ENCODE measurements at places on chromosomes 13 and 19.
A peak's percentile ranks its signal among the peaks of the same experiment; 100 is the strongest.

DNA sequence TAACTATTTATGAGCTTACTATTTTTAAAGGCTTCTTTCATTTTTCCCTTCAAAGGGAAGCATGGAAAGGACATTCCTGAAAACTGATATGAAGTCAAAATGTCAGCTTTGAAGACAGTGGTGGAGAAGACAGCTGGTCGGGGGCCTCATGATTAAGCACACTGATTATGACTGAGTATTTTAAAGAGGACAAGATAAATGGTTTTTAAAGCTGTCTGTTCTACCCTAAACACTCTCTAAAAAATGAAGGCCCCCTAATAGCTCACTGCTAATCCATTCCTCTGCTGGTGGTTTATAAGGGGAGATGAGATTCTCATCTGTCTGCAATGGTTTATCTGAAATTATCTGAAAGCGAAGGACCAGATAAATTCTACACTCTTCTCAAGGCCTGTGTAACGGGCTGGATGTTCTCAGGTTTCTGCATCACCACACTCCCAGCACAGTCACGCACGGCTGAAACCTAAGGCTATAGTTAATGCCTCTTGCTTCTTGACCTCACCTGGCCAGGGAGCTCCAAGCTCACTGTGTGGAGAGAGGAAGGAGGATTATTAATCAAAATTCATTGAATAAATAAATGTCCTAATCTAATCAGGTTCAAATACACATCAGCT lies 86.9 kb upstream of the DOCK9 start:
- H3K4me3 ChIP-seq: no peak overlapping the region
- H3K36me3 ChIP-seq: 0 out of 2 replicates have a peak, but pooled peaks cover 6% of the 10 kb centered on the region
- H3K27ac ChIP-seq: no peak overlapping the region
- no peak for DNase-seq
- H3K4me1 ChIP-seq: no peaks in the 10 kb centered on the region
- no peaks in the 10 kb centered on the region for H3K27me3 ChIP-seq

GRCh38 chr13:112648966-112649690 lies 40.7 kb upstream of the ATP11A start:
- H3K27me3 ChIP-seq: no peaks in the 10 kb centered on the region
- no peaks in the 10 kb centered on the region for H3K36me3 ChIP-seq
- H3K4me1 ChIP-seq: peaks cover 9% of the 10 kb centered on the region

DNA sequence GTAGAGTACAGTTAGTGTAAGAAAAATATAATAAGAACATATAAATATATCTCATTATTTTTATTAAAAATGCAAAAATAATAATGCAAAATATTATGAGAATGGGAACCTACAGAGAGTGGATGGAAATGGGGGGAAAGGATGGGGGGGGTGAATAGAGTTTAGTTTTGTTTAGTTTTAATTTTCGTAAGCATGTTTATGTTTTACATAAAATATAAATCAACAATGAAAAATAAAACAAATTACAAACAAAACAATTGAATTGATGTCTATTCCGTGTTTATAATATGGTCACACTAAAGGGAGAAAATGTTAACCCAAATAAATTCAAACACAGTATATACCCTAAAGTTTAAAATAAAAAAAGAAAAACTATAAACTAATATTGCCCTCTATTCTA lies 1717.4 kb upstream of the SPRY2 start:
- no peak overlapping the region for H3K4me3 ChIP-seq
- no peak for DNase-seq
- H3K27ac ChIP-seq: no peak overlapping the region
- no peaks in the 10 kb centered on the region for H3K36me3 ChIP-seq
- no peaks in the 10 kb centered on the region for H3K4me1 ChIP-seq

- no peaks in the 10 kb centered on the region for H3K4me1 ChIP-seq
- H3K36me3 ChIP-seq: no peaks in the 10 kb centered on the region
- no peak overlapping the region for H3K4me3 ChIP-seq
- H3K27me3 ChIP-seq: no peaks in the 10 kb centered on the region
Measured at GRCh38 chr13:20658451-20659040, 45.0 kb upstream of the IL17D start.

DNA sequence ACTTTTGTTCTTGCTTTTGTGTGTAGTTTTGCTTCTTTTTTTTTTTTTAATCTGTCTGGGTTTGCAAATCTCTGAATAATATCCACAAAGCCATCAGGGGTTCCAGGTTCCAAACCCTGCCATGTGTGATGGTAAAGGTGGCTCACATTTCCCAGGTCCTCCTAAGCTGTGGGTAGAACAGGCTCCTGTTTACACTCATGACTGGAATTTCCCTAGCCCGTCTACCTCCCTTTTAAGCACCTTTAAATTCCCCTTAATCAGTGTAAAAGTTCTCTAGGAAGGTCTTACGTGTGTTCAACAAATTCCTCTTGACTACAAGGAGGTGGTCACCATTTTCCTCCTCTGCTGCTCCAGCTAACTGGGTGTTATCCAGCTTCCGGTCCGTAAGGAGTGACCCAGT lies 62.8 kb downstream of the EFNB2 start:
- no peak overlapping the region for H3K27ac ChIP-seq
- no peaks in the 10 kb centered on the region for H3K36me3 ChIP-seq
- H3K4me1 ChIP-seq: peaks cover 17% of the 10 kb centered on the region

GRCh38 chr19:46404055-46404752 lies 9.2 kb downstream of the CCDC8 start:
- peak; percentile 70 for DNase-seq
- peaks cover 23% of the 10 kb centered on the region for H3K4me1 ChIP-seq
- H3K36me3 ChIP-seq: no peaks in the 10 kb centered on the region

Data from GM23338 (cell line).